ENCODE measurements at places on chromosomes 1 and 21.

DNA sequence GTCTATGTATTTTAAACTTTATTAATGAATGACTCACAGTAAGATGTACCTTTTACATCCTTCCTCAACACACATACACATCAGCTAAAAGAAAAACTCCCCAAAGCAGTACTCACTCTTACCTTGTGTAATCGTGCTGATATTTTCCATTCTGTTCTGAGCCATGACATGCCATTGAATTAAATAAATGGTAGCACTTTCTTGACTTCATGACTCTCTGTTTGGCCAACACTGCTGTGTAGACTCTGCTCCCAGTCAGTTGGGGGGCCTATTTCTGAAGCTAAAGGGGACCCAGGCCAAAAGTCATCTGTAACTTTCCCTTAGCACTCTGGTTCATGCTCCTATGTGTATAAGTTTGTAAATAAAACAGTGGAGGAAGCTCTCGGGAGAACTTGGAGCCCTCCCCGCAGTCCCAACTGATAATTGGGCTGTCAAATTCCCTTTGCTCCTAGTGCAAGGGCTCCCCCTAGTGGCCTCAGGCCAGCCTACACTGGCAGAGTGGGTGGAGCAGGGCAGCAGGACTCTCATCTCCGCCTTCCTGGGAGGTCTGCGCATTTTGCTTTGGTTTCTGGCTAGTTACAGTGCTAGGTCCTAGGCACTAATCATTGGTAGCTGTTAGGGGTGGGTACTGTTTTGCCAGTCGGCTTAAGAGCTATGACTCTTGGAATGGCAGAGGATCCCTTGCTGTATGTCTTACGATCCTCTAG, 1.7 kb upstream of the FYB2 start:
- DNase-seq, result peak; percentile 36

DNA sequence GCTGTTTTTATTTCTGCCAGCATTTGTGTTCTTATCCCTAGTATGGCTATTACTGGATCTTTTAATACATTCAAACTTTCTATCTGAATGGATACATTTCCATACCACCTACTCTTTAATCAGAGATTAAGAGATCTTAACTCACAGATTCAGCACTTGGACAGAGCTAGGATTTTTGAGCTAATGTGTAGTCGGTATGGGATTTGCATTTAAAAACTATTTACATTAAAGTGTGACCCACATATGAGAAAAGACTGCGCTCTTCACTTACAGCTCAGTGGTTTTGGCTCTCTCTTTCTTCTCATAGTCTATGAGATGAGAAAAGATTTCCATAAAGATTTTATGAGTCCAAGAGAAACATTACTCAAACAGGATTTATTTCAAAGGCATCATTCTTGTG, 16.4 kb downstream of the HMGB4 start:
- no peak for DNase-seq

- no peak for DNase-seq
Measured at GRCh38 chr1:176543360-176544129, 80.6 kb downstream of the PAPPA2 start.

DNA sequence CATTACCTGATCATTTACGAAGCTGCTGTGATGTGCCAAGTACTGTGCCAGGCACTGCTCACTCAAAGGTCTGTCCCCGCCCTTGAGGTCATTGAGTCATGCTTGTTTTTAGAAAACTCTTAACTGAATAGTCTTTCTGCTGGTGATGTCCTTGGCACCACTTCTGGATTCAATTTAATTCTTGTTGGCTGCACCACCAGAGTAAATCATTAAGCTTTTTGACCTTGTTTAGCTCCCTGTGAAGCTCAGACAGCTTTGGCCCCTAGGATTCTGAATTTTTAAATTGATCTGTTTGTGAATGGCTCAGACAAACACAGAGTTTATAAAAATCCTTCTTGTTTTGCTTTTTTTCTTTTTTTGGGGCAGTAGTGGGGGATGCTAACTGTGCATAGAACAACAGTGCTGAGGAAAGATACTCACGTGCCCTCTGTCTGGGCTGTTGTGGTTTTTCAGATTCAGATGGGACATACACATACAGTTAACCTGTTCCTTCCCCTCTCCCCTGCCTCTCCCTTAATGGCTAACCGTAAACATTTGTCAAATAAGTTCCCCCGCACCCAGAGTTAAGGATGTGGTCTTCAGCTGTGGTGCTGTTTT, 67.6 kb downstream of the MTR start:
- DNase-seq, result no peak

GRCh38 chr1:241997401-241997998, 1.4 kb downstream of the MAP1LC3C start:
- DNase-seq, result no peak

- DNase-seq, result no peak
Measured at GRCh38 chr1:102640872-102641271, 467.4 kb downstream of the COL11A1 start.

DNA sequence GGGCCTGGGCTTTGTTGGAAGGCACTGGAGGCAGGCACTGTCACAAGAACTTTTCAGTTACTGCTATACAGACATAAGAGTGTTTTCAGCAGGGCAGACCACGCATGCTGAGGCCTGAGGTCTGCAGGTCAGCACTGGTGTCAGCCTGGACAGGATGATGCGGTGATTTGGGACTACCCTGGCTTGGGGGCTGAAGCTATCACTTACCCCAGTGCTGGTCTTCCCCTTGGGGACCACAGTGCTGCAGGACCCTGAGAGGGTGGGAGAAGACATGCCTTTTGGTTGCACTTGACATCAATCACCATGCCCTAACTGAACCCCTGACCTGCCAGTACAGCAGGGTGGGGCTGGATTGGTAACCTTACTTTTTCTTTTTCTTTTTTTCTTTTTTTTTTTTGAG, 9.2 kb downstream of the DMRTB1 start:
- DNase-seq, result no peak

GRCh38 chr1:76059451-76059850, 15.1 kb upstream of the ST6GALNAC3 start:
- DNase-seq, result no peak

Measured in stimulated activated CD8-positive, alpha-beta memory T cell treated with anti-CD3 and anti-CD28 coated beads, Interleukin-7, amount 100 ng/mL, for 1 hour (primary cell).